A673 (cell line): ENCODE measurements at places on chromosomes 12 and 14. TPM values are rescaled to one million over a fixed set of nuclear protein-coding genes. Genes with fewer than 3 reads are reported as not detected.

- no peak for DNase-seq
Measured at GRCh38 chr12:95300286-95300685, 82.7 kb downstream of the VEZT start.

- DNase-seq, result peak; percentile 85
Measured at GRCh38 chr12:48999371-49000131, at the start of gene DDN. TSS of gene DDN (minus strand) at chr12:48999375. CDS start at chr12:48999287, 88 bp downstream.

- DNase-seq, result no peak
Measured at GRCh38 chr12:57823908-57824640, 5.5 kb upstream of the AVIL start.

GRCh38 chr12:98924-99352 lies 32.4 kb downstream of the IQSEC3 start:
- no peak for DNase-seq

GRCh38 chr14:29274890-29275596 lies 508.5 kb downstream of the FOXG1 start:
- DNase-seq, result no peak

- peak; percentile 91 for DNase-seq
Measured at GRCh38 chr12:10721651-10722501, 1.2 kb downstream of the YBX3 start.

DNA sequence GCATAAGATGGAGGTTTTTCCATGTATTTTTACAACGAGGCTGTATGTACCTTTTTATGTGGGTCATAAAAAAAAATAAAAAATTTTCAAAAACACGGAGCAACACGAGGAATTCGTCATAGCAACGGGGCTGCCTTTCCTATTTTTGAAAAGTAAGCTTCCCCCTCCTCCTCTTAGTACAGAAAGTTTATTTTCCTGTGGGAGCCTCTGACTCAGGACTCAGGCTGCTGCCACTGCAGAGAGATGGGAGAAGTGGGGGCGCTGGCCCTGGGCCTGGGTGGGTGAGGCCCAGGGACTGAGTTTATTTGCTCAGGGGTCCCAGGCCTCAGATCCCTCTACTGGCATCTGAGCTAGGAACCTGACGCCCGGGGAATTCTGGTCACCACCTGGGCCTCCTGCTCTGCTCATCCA lies 10.2 kb upstream of the CMKLR1 start:
- no peak for DNase-seq

GRCh38 chr12:117013726-117014125 lies 85.5 kb downstream of the TESC start:
- no peak for DNase-seq

- DNase-seq, result no peak
Measured at GRCh38 chr14:76236172-76237130, 84.7 kb downstream of the GPATCH2L start.

- no peak for DNase-seq
Measured at GRCh38 chr14:65038966-65039365, 52.3 kb downstream of the FNTB start.

DNA sequence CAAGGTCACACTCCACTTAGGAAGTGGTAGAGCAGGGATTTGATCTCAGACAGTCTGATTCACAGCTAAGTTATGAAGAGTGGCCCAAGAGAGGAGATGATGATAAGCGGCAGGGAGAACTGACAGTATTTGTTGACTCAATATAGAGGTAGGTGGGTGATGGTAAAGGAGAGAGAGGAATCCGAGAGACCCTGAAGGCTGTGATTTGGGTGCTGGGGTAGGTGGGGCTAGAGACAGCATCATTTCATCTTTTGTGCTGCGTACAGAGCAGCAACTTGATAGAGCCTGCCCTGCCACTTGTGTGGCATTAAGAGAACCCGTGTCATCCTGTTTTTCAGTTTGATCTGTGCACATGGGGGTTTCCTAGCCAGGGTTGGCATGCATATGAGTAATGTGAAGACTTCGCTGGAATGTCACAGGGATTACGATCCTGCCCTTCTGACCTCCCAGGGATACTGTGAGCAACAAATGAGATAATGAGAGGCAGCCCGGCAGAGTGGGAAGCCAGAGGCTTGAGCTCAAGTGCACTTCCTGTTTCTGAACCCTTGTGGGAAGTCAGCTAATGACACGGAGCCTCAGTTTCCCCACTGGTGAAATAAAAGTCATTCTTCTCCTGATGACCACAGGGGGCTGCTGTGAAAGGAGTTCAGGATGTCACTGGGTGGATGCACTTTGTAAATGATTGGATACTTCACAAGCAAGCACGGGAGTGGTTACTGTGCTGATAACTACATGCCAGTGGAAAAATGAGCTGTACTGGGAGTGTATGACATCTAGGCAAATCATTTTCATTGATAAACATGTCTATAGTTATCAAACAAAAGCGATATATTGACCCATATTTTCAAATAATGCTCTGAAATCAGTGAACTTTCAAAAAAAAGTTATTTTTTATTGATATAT lies 59.5 kb upstream of the IGF1 start:
- DNase-seq, result no peak

GRCh38 chr14:47763188-47763854 lies 87.9 kb upstream of the MDGA2 start:
- no peak for DNase-seq

DNA sequence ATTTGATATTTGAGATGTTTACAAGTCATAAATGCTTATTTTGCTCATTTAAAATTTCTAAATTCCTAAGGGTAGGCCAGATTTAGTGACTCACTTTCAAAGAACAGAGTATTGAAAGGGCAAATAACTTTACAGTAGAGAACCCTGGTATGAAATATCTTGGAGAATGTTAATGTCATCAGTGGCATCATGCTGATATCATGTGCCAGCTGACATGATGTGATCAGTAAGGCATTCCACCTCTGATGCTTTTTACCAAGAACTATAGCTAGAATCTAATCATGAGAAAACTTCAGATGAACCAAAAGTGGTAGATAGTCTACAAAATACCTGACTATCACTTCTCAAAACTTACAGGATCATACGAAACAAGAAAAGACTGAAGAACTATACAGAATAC lies 2.9 kb upstream of the FLRT2 start:
- DNase-seq, result peak; percentile 35

GRCh38 chr14:65846196-65846868 lies 433.8 kb downstream of the FUT8 start:
- no peak for DNase-seq

- no peak for DNase-seq
Measured at GRCh38 chr14:76531085-76531484, 155.1 kb downstream of the ESRRB start.

GRCh38 chr12:79690638-79691510 lies at the start of gene PAWR:
TSS of gene PAWR (minus strand) at chr12:79690964. CDS start at chr12:79690244, 720 bp downstream.
- peak; percentile 88 for DNase-seq

- DNase-seq, result no peak
Measured at GRCh38 chr12:122984612-122985337, 4.3 kb downstream of the ARL6IP4 start.

- no peak for DNase-seq
Measured at GRCh38 chr14:61704554-61704953, 9.2 kb downstream of the HIF1A start.

DNA sequence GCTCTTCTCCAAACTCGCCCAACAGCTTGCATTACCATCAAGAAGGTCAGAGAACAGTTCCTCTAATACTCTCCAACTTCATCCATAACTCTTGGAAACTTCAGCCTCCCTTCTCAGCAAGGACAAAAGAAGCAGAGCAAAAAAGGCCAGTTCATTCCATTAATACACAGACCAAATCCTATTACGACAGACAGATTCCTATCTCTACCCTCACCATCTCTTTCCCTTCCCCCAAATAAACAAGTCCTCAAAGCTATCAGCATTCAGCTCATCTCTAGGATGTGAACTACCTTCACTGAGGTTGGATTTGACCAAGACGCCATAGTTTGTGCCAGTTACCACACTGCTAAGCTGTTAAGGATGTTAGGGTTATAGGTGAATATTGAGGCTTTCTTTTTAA lies 25.2 kb downstream of the SINHCAF start:
- no peak for DNase-seq

- no peak for DNase-seq
Measured at GRCh38 chr12:19082365-19082911, 47.1 kb upstream of the PLEKHA5 start.

- DNase-seq, result no peak
Measured at GRCh38 chr12:58757422-58757821, 162.9 kb downstream of the LRIG3 start.

DNA sequence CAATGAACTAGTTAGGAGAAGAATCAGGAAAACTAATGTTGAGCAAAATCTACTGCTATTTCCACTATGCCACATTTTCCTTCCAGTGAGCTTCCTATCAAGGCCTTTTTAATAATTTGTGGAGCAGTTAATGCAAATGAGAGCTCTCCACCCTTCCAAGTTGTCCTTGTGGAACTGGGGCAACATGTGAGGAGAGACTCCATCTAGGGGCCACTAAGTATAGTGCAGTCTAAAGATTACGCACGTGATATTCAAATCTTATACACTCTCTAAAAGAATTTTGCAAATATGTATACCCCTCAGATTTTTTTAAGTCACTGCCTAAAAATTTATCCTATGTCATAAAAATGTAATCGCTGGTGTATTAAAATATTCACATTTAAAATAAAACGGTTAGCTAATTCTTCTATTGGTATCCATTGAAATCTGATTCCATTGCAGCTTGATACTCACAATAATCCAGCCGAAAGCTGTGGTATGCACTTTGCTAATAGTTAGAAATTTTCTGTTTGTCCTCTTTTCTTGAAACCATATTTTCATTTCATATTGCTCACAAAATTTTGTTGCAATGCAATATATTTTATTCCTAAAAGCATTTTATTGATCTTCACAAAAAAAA lies 100.1 kb downstream of the PAH start:
- peak; percentile 69 for DNase-seq

DNA sequence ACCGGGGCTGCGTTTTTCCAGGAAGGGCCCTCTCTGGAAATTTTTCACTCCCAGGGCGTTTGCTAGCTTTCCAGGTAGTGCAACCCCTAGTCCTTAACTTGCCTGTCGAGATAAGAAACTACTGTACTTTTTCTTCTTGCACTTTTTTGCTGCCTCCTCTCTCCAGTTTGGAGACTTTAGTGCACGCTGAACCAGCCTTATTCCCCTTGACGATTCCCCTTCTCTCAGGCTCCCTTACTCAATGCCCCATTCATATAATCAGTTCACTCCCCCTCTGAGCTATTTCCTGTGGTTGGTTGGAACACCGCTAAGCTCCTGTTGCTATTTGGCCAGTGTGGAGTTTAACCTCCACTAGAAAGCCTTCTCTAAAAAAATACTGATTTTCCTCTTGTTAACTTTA lies 682 bp downstream of the CREBL2 start:
- peak; percentile 78 for DNase-seq

GRCh38 chr14:54169254-54169924 lies 212.8 kb upstream of the BMP4 start:
- DNase-seq, result no peak

GRCh38 chr12:105820429-105821125 lies 318.2 kb downstream of the NUAK1 start:
- DNase-seq, result no peak

DNA sequence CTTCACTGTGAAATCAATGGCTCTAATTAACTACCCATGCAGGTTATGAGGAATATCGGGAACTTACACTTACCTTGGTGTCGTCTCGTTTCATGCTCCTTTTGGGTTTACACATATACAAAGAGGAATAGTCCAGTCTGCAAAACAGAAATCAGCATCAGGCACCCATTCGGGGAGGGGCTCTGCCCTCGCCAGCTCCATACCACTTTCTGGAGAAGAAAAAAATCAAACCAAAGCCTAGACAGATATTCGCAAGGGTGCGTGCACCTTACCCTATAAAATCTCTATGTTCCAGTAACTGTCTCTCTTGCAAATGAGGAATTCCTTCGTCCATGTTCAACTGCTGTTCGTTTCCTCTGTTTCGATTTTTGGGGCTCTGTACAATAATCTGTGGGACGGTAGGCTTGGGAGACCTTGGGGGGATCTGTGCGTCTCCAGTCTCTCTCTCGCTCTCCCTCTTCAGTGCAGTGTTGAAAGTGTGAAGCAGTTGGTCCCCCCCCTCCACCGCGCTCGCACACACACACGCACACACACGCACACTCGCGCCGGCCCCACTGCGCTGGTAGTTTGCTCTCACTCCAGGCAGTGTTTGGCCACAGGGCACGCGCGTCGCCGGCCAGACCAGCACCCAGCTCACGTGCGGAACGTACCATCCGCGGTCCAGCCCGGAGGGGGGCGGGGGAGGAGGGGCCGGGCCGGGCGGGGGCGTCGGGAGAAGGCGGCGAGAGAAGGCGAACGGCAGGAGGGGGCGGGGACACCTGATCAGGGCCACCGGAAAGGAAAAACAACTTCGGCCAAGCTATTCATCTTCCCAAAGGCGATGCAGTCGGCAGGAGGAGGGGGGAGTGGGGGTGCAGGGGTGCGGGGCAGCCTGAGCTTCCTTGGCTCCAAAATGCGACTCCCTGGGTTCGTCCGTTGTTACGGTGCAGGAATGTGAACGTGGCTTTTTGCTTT lies at the start of gene BHLHE41:
TSS of gene BHLHE41 (minus strand) at position 592 of the 954 bp plus-strand sequence. CDS start at position 334, 258 bp downstream.
- peak; percentile 39 for DNase-seq

GRCh38 chr14:51500776-51501175 lies 150.9 kb upstream of the FRMD6 start:
- no peak for DNase-seq

- DNase-seq, result no peak
Measured at GRCh38 chr12:18718462-18718861, 19.4 kb downstream of the PLCZ1 start.

The SLC10A1 gene
- total RNA-seq, result not detected in 2 replicates

The GLIPR1L1 gene
- total RNA-seq, result not detected in 2 replicates

The KCNK10 gene
- total RNA-seq, result not detected in 2 replicates

The SDS gene
- not detected in 2 replicates for total RNA-seq

The FERMT2 gene
- total RNA-seq, result 38.3 and 48.0 TPM in 2 replicates

The NRXN3 gene
- 0.17 and 0.21 TPM in 2 replicates for total RNA-seq

The VRTN gene
- not detected in 2 replicates for total RNA-seq

The GPR162 gene
- 18.3 and 23.2 TPM in 2 replicates for total RNA-seq
